ENCODE measurements at places on chromosomes 12 and 14.
A peak's percentile ranks its signal among the peaks of the same experiment; 100 is the strongest.

DNA sequence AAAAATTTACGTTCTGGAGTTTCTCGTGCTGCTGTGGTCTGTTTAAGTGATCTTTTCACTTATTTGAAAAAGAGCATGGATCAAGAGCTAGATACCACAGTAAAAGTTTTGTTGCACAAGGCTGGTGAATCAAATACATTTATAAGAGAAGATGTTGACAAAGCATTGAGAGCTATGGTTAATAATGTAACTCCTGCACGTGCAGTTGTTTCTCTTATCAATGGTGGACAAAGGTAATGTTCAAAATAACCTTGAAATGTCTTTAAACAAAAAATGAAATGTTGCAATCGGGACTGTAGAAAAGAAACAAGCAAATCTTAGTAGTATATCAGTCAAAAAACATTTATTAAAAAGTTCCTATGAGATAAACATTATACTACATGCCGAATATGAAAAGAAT is 39.3 kb upstream of the PRPF39 start:
- no peak for DNase-seq

GRCh38 chr14:26766726-26767125 is 168.9 kb upstream of the NOVA1 start:
- no peak for DNase-seq

GRCh38 chr12:12070674-12071656 is at the start of gene BCL2L14:
BCL2L14 (plus strand) TSS chr12:12070939; CDS start chr12:12079306, 8,367 bp downstream.
- no peak for DNase-seq

GRCh38 chr12:43309959-43310358 is 242.0 kb downstream of the ADAMTS20 start:
- no peak for DNase-seq

DNA sequence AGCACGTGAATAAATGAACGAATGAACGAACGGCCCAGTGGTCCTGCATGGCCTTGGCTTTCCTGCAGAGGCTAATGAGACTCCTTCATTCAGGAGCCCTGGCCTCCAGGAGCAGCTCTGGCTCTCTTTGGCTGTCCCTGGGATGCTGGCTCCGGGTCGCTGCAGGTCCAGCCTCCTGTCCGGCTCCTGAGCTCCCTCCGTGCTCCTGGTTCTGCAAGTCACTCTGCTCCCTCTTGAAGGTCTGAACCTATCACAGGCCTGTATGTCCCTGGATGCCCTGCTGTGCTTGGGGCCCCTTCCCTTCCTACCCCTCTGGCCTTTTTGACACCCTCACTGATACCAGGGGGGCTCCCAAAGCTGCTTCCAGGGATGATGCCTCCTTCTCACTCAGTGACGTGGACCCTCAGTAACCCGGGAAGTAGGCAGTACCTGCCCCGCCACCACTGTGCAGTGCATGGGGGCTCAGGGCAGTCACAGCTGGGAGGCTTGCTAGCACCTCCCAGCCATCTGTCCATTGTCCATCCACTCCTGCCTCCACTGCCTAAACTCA is 133.7 kb upstream of the C14orf180 start:
- no peak for DNase-seq

DNA sequence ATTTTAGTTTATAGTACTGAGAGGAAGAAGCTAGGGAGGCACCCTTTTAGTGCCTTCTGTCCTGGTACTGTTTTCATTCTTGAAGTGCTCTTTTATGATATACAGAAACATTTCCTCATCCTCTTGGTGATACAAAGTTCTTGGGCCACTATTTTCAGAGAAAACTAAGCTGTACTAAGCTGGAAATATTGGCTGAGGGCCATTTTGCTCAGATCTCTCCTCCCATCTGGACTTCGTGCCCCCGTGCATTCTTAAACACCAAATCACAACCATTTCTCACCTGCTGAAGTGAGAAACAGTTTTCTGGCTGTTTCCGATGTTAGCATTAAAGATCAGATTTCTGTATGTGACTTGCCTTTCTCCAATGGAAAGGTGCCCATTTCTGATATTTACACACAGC is 158.9 kb downstream of the FBXL14 start:
- no peak for DNase-seq

GRCh38 chr12:108075561-108075960 is 53.5 kb upstream of the WSCD2 start:
- DNase-seq: no peak

- no peak for DNase-seq
Measured at GRCh38 chr12:61043838-61044237, 1216.4 kb upstream of the USP15 start.

DNA sequence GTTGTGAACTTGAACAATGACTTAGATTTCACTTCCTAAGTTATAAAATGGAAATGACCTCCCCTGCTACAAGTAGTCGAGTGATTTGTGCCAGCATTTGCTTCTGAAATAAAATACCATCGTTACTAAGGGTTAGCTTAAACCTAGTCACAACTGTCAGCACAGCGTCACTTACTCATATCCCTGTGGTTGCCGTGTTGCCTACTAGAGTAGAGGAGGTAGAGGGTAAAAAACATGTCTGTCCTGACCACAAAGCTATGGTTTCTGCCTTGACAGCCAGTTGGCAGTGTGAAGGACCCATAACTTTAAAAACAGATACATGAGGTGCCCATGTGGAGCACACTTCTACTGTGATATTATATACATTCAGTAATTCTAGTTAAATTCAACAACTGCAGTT is 234.2 kb upstream of the RGS6 start:
- DNase-seq: no peak

DNA sequence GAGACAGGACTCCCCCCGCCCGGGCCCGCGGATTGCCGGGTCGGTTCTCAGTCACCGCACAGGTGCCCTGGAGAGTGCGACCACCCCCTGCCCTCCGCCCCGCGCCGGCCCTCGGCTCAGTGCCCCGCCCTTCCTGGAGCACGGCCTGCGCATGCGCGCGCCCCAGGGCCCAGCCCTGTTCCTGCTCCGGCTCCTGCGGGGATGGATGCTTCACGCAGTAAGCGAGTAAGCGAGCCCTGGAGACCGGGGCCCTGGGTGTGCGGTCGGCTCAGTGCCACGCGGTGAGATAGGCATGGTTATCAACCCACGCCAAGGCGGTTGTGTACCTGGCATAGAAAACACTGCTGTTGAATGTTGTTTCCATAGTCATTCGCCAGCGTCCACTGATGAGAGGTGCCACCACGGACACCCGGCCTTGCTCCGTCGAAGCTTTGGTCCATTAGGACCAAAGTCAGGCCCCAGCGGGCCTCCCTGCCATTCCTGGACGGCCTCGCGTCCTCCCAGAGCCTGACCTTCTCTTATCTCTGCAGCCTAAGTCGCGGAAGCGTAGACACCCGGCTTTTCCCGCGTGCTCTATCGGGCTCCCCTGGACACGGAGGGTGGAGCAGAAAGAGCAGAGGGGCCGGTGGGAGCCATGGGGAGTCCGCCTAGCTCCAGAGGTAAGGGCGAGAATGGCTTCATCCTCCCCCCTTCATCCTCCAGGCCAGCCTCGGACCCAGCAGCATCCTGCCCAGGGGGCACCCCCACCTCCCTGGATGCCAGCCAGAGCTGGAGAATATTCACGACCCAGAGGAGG is 90.6 kb downstream of the PAPOLA start:
- peak; percentile 28 for DNase-seq

- DNase-seq: no peak
Measured at GRCh38 chr12:132162508-132163031, 18.3 kb downstream of the NOC4L start.

- no peak for DNase-seq
Measured at GRCh38 chr12:40034712-40035111, 71.2 kb downstream of the SLC2A13 start.

DNA sequence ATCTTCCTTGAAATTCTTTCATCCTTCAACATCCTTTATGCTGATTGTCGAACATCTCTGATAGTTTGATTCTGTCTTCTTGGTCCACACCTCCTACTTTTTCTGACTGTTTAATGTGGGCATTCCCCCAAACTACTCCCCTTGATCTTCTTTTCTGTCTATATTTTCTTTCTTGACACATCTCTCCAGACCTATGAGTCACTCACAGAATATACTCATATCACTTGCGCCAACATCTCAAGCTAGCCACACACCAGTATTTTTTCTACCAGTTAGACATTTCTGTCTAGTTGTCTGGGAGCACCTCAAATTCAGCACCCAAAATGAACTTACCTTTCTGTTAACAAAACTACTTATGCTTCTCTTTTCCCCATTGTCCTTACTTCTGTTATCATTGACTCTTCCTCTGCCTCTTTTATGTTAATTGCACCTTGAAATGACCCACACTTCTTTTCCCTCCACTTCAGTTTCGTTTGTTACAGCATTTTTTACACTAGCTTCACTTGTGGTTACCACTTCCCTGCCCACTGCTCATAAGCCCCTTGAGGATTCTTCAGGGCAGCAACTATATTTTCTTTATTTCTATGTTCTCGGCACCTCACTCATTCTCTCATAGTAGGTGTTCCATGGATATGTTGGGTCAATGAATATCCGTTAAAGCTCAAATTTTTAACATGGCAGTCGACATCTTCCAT is 33.5 kb downstream of the TSHR start:
- no peak for DNase-seq

DNA sequence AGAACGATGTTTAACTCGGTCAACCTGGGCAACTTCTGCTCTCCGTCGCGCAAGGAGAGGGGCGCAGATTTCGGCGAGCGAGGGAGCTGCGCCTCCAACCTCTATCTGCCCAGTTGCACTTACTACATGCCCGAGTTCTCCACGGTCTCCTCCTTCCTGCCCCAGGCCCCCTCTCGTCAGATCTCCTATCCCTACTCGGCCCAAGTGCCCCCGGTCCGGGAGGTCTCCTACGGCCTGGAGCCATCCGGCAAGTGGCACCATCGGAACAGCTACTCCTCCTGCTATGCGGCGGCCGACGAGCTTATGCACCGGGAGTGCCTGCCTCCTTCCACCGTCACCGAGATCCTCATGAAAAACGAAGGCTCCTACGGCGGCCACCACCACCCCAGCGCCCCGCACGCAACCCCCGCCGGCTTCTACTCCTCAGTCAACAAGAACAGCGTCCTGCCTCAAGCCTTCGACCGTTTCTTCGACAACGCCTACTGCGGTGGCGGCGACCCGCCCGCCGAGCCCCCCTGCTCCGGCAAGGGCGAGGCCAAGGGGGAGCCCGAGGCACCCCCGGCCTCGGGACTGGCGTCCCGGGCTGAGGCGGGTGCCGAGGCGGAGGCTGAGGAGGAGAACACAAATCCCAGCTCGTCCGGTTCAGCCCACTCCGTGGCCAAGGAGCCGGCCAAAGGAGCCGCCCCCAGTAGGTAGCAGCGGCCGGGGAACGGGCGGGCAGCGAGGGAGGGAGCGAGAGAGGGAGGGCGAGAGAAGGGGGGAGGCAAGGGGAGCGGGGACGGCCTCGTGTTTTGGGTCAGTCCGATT is 513 bp downstream of the HOXC11 start:
- DNase-seq: no peak

- no peak for DNase-seq
Measured at GRCh38 chr14:38929416-38929815, 173.6 kb downstream of the SEC23A start.

GRCh38 chr12:64560396-64561301 is 49.6 kb upstream of the RASSF3 start:
- DNase-seq: no peak

GRCh38 chr12:132507656-132508490 is 17.9 kb downstream of the FBRSL1 start:
- DNase-seq: no peak

DNA sequence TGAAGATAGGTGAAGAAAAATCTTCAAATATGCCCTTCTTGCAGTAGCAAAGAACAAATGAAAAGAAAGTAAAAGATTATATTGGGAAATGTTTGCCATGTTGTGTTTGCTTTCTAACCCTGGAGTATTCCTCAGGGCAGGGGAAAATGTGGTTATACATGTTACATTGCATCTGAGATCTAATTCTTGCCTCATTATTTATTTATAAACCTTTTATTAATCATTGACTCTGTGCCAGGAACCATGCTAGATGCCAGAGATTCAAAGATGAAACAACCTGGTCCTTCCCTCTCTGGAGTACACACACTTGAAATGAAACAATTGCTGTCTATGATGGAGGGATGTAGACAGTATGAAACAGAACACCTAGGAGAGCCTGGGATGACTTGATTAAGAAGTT is 128.1 kb upstream of the HMGA2 start:
- DNase-seq: no peak

DNA sequence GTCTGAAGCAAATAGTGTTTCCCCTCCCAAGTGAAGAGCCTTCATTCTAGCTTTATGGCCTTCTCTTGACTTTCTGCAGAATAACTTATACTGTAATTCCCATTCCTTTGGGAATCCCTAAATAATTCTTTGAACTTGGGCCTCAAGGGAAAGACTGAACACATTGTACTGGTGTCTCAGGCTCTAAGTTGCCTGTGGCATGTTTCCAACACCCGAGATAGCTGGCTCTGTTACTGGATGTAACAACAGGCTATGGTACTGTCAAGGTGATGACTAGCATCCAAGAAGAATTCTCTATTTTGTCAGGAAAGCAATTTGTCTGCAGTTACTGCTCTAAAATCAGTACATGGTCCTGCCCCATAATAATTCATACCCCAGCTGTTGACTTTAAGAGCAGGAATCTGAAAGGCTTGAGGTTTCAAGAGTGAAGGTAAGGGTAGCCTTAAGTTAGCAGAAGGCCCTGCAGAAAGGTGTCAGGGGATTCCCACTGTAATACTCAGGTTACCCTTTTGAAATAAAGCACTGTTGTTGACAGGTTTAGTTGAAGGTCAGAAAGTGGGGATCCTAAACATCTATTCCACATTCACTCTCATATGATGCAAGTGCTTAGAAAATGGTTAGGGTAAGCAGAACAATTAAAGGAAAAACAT is 5.2 kb downstream of the GPX2 start:
- DNase-seq: no peak

DNA sequence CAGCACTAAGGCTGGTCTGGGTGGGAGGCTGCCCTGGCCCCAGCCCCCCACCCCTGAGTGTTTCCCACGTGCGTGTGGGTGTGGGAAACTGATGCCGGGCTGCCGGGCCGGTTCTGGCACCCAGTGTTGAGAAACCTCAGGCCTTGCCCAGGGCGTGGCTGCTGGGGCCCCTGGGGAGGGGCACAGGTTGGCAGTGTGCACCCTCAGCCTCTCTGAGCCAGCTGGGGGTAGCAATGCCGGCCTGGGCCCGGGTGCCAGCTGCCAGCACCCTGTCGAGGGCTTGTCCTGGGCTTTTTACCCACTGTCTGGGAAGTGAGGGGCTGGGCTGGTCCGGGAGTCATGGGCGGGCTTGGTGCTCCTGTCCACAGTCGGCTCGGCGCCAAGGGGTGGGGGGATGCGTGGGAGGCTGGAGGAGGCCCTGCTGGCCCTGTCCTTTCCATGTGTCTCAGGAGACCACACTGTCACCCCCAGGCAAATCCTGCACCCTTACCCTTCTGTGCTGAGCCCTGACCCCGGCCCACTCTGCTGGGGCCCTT is 15.7 kb downstream of the ASPG start:
- no peak for DNase-seq

- no peak for DNase-seq
Measured at GRCh38 chr12:15829255-15829654, 40.1 kb upstream of the EPS8 start.

DNA sequence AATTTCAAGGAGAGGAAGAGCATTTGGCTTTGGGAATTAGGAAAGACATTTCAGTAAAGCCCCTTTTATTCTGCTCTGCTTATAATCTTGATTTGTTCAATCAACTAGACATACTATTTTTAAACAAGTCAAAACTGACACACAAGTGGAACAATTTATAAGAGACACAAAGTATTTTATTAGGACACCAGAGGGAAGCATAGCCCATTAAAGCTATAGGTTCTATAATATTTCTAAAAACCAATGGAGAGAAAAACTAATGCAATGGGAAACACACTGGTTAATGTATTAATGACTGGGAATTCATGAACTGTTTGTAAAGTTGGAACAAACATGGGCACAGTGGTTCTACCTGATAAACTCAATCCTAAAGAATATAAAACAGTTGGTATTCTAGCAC is 15.3 kb upstream of the CERS5 start:
- DNase-seq: no peak
